NCI-H1930 (cell line): ENCODE measurements at places on chromosomes 11 and 22.

DNA sequence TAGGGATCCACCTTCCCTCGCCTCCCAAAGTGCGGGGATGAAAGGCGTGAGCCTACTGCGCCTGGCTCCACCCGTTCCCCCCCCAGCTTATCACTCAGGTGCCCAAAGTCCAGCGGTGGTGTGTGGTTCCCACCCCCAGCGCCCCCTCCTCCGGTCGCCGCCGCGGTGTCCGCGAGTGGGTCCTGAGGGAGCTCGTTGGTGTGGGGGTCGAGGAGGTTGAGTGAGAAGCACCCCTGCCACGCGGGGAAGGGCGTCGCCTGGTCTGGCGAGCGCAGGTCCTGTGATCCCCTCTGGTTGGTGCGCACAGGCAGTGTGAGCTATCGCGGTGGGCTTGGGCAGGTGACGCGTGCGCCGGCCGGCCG, 3900.6 kb upstream of the OR11H1 start:
- no peak for DNase-seq

GRCh38 chr11:118610773-118611432, 3.5 kb downstream of the PHLDB1 start:
- peak; percentile 20 for DNase-seq

GRCh38 chr11:8094656-8095055, 13.6 kb downstream of the TUB start:
- DNase-seq = no peak

GRCh38 chr11:21053466-21053865, 384.1 kb downstream of the NELL1 start:
- DNase-seq = no peak

DNA sequence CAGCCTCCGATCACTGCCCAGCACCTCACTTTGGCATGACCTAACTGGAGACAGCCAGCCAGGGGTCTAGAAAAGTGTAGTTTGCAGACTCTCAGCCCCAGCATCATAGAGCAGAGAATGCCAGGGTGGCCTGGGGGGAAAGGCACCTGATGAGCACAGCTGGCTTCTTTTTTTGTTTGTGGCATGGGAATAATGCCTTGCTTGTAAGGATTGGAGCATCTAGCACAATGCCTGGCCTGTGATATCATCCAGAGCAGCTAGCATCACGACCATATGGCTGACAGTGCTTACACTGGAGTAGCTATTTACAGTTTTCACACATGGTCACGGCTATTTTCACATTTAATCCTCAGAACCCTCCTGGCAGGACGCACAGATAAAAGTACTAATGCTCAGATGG, 594.8 kb upstream of the B3GAT1 start:
- DNase-seq = no peak

DNA sequence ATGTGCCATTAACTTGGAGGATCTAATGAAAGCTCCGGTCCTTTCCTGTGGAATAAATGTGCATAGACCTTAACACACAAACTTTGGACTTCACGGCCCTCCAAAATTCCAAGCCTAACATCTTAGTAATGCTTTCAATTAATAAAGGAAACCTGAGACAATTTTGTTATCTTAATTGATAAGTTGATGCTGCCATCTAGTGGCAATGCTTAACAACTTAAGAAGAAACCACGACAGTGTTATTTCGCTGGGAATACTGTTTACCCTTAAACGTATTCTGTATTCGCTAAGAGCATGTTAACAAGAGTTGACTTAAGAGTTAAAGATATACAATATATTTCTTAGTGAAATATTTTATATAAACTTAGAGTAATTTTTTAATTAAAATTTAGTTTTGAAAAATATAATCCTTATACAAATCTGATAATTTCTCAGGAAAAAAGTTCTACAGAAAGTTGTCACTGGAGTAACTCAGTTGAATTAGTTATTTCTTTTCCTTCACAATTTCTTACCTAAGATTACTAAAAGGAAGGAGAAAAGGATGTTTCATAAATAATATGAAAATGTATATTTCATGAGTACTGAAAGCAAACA, 35.0 kb upstream of the OR9G4 start:
- DNase-seq = peak; percentile 13

DNA sequence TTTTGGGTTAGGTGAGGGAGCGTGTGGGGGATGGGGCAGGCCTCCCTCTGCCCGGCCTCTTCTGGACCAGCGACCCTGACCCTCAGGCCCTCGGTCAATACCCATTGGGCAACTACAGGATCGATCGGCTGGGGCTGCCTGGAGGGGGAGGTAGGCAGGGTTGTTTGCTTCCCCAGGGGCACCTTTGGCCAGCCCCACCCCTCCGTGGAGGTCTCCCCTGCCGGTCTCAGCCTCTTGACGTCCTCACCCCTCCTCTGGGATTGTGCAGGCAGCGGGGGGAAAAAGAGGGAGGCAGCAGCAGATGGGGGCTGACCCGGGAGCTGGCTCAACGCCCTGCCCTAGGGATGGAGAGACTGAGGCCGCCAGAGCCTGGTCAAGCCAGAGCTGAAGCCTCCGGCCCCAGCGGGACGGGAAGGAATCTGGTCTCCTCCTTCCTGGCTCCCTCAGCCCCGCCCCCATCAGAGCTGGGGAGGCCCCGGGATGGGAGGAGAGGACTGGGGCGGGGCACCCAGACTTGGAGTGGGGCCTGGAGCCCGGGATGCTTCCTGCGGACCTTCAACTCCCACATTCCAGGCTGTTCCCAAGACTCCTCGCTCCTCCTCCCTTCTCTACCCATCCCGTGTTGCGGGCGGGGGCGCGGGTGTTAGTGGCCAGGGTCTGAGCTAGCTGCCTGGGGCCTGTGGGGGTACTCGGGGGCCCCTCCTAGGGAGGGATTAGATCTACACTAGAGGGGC, 14.4 kb upstream of the CDC42EP1 start:
- DNase-seq = no peak

- peak; percentile 54 for DNase-seq
Observed at GRCh38 chr11:83836883-83837654, 550.9 kb upstream of the CCDC90B start.

DNA sequence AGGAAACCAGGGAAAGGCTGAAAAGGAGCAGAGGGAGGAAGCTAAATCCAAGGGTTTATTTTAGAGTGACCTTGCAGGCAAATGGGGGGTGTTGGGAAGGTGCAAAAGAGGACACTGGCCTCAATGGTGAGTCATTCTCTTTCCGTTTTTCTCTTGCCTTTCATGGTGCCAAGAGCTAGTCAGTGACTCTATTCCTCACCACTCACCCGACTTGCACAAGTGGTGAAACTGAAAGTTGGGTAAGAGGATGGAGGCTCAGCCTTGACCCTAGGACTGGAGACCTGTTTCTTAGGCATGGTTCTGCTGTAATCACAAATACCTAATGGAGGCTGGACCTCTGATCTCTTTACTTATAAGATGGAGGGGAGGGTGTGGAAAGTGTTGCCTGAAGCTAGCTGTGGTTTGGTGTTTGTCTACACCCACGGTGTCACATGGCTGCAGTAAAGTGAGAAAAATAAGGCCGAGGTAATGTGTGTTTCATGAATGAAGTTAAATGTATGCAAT, 67.3 kb upstream of the CREB3L1 start:
- no peak for DNase-seq
